ENCODE measurements at places on chromosomes 12 and 14.
A peak's percentile ranks its signal among the peaks of the same experiment; 100 is the strongest.

- no peak for DNase-seq
Measured at GRCh38 chr14:37088356-37089215, 83.8 kb downstream of the SLC25A21 start.

GRCh38 chr14:68015356-68016254, 196.0 kb downstream of the RAD51B start:
- no peak for DNase-seq

DNA sequence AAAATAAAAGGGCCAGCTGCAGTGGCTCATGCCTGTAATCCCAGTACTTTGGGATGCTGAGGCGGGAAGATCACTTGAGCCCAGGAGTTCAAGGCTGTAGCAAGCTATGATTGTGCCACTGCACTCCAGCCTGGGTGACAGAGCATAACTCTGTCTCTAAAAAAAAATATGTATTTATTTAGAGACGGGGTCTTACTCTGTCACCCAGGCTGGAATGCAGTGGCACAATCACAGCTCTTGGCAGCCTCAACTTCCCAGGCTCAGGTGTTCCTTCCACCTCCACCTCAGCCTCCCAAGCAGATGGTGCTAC, 179.3 kb upstream of the ATF7IP start:
- DNase-seq = no peak

DNA sequence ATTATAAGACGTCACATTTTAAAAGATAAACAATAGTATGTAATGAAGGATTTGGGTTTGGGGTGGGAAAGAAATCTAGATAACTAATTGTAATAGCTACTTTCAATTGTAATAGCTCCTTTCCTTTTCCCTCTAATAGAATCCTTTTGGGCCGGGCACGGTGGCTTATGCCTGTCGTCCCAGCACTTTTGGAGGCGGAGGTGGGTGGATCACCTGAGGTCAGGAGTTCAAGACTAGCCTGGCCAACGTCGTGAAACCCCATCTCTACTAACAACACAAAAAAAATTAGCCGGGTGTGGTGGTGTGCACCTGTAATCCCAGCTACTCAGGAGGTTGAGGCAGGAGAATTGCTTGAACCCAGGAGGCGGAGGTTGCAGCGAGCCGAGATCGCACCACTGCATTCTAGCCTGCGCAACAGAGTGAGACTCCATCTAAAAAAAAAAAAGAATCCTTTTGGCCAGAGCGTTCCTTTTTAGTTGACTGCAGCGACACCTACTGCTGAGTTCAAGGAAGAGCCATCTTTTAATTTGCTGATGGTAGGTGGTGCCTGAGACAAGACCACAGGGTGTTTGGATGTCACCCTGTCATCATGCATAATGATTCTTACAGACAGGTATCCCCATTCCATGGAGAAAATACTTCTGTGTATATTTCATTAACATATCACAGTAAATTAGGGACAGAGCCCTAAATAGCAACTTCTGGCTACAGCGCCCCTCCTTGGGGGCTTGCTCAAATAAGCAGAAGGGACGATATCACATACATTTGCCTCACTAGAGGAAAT, 79.5 kb downstream of the ARMH4 start:
- peak; percentile 60 for DNase-seq

DNA sequence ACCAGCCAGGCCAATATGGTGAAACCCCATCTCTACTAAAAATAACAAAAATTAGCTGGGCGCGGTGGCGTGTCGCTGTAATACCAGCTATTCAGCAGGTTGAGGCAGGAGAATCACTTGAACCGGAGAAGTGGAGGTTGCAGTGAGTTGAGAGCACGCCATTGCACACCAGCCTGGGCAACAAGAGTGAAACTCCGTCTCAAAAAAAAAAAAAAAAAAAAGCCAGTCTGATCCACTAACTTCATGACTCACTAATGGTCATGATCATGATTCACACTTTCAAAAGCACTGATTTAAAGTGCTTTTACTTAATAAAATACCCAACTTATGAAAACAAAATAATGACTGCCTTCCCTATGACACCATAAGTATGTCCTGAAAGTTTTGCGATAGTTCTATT, 38.4 kb upstream of the CPM start:
- no peak for DNase-seq

- DNase-seq = no peak
Measured at GRCh38 chr12:59004456-59004855, 84.2 kb upstream of the LRIG3 start.

DNA sequence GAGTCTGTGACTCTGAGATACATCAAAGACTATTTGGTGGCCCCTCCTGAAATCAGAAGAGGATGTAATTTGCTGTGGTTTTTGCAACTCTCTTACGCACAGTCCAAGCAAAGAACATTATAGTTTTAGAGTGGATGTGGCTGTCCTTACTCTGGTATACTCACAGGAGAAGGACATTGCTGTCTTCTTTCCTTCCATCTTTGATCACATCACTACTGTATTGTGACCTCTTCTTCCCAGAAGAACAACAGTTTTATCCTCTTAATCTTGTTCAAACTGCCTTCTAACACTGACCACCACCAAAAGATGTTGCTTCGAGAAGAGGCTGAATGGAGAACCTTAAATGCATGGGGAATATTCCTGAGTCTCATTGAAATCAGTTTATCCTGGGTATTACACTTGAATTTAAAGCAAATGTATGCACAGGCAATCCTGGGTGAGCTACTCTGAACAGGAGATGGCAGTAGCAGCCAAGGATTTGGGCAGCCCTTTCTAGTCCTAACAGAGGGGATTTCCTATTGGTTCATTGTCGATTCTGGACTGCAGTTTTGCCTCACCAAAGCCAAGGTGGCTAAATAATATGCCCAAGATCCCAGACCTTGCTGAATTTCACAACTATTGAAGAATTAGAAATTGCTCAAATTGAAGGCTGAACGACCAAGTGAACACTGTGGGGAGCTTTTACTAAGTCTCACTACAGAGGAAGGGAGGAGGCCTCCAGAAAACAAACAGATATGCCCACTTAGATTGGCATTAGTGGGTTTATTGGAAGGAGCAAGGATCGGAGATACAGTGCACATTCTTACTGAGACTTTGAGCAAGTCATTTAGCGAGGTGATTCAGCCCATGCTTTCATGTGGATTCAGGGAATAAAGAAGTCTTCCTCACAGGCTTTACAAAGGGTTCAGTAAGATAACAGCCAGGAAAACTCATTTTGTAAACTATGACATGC, 282.8 kb downstream of the PAWR start:
- no peak for DNase-seq

DNA sequence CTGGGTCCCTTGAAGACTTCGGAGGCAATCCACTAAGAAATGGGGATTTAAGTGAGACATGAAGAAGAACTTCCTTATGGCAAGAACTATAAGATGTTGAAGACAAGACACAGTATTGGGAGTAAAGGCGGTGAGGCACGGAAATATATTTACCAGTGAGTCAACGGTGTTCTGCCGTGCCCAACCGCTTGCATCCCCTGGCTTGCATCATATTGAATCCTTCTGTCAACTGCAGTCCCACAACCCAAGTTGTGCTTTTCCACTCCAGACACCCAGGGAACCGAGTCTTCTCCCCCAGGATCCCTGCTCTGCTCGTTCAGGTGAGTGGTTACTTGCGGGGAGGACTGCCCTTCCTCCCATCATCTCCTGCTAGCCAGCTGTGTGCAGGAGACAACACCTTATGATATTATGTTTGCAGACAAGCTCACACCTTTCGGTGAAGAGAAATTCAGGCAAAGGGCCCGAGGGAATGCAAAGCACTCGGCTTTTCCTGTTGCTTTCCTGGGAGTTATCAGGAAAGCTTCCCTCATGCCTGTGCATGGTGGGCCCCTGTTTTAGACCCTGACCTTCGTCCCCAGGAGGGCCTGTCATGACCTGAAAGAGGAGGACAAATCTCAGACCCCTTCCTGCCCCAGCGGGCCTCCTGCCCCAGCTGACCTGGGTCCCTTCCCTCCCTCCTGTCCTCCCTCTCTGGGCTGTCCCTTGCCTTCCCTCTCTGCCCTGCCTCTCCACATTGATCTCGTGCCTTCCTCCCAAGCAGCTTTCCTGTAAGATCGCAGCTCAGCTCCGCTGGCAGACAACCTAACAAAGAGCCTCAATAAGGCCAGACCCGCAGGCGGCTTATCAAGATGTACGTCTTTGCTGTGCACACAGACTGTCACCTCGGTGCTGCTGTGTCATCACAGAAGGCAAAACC, 4.3 kb upstream of the LRTM2 start:
- DNase-seq = no peak

DNA sequence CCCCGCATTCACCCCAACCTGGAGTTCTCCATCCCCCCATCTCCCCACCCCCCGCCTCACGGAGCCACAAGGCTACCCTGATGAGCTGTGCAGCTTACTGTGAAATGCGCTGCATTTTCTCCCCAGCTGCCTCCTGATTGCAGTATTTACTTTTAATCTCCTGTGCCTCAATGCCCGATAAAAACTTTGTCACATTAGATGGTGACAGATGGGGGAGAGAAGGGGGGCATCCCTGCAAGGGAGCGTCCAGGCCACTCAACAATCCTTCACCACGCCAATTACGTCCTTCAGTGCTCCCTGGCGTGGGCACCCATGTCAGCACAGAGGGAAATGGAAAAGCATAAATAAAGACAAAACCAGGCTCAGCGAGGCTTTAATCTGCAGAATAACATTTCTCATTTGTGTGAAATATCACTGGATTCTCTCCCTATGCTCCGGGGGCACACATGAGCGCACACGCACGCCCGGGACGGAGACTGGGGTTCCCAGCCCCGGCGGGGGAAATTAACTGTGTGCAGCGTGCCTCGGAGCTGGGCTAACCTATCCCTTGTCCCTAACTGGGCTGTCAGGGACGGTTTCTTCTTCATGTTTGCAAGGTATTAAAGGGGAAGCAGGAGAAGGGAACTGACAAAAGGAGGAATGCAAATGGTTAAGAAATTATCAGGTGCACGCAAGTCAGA, 186.7 kb upstream of the VASH1 start:
- DNase-seq = no peak

GRCh38 chr12:26817183-26817591, 15.8 kb downstream of the ITPR2 start:
- no peak for DNase-seq

- DNase-seq = no peak
Measured at GRCh38 chr14:79196216-79196615, 1015.1 kb downstream of the DIO2 start.

GRCh38 chr12:64039281-64039871, 182.7 kb downstream of the KICS2 start:
- no peak for DNase-seq

- no peak for DNase-seq
Measured at GRCh38 chr14:77037215-77037937, 8.9 kb upstream of the IRF2BPL start.

GRCh38 chr12:70330158-70330557, 35.9 kb upstream of the KCNMB4 start:
- DNase-seq = no peak

DNA sequence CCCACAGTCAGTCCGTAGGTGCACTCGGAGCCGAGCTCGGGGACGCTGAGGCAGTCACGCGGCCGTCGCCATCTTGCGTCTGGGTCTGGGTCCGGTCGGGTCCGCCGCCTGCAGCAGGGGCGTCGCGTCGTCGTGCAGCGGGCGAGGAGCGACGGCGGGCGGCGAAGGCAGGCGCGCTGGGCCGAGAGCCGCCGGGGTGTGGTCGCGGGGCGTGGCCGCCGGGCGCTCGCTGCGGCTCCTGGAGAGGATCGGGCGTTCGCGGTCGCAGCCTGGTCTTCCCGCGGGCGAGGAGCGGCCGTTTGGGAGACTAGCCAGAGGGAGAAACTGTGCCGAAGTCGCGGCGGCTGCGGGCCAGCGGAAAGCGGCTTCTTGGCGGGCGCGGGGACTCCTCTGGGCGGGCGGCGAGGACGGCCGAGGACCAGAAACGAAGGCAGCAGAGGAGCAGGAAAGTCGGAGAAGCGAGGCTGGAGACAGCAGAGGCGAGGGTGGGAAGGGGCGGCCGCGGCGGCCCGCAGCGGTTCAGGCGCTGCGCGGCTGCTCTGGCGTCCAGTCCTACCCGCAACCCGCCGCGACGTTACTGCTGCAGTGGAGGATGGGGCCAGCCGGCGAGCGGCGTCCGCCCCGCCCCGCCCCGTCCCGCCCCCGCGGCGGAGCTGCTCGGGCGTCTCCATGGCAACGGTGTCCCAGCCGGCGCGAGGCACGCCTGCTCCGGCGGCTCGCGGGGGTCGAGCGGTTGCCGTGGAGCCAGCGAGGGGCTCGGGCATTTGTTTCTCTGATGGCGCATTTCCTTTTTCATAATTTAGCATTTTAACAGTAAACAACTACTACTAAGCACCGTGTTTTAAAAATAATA, at the start of gene PNMA1:
Gene PNMA1 (minus strand): TSS at position 582 of the 853 bp plus-strand sequence. CDS start 745 bp downstream, outside the sequence.
- peak; percentile 93 for DNase-seq

DNA sequence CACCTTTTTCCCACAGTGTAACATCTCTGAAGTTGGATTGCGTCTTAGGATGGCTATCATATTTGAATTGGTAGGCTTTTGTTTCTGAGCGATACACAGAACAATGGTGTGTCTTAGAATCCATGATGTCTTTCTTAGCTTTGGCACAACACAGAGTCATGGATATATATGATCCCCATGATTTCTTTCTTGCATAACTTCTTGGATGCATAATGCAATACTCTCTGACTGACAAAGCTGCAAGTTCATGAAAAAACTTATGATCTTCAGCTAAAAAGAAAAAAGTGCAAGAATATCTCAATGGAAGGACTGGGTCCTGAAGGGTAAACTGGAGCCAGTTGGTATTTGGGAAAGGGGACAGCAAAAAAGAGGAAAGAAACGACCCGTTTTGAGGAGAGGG, 48.1 kb downstream of the VWF start:
- DNase-seq = no peak

GRCh38 chr12:50016501-50017475, 8.5 kb downstream of the RACGAP1 start:
- no peak for DNase-seq

DNA sequence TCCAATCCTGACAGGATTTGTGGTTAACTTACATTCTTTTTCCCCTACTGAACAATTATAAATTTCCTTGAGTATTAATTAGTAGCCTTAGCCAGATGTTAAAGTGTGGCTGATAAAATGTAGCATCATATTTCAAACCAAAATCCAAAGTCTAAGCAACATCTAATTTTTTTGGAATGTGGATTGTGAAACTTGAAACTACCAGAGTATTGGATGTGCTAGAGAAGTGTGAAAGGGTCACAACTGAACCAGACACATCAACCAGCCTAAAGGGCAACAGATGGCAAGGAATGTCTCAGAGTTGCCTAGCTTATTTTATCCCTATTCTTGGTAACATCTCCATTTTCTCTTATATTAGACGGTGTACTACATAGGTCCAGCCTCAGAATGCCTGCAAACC, 153.1 kb upstream of the DCN start:
- no peak for DNase-seq

- no peak for DNase-seq
Measured at GRCh38 chr12:53172352-53172751, 8.2 kb upstream of the ZNF740 start.

DNA sequence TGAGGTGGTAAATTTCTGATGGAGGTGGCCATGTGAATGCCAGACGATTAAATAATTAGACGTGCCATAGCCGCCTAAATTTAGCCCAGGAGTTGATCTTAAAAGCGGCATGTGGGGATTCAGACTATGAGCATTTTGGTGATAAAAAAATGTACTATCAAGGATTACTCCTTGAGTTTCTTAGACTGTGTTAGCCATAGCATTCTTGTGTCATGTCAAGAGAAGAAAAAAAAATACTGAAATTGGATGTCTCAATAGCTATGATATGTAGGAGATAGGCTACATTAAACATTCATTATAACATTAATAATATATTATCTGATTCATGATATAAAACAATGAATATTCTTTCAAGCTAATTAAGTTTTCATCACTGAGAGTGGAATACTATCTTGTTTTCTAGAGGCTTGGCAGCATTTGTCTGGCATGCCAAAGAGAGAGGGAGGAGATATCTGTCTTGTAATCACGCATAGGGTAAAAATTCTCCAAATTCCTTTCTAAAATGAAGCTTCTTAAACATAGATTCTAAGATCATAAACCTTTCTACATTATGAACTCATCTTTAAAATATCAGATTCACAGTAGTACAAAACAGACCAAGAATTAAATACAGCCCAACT, 727.0 kb downstream of the C12orf50 start:
- DNase-seq = no peak
